ENCODE measurements at places on chromosomes 5 and 9.
A peak's percentile ranks its signal among the peaks of the same experiment; 100 is the strongest.

DNA sequence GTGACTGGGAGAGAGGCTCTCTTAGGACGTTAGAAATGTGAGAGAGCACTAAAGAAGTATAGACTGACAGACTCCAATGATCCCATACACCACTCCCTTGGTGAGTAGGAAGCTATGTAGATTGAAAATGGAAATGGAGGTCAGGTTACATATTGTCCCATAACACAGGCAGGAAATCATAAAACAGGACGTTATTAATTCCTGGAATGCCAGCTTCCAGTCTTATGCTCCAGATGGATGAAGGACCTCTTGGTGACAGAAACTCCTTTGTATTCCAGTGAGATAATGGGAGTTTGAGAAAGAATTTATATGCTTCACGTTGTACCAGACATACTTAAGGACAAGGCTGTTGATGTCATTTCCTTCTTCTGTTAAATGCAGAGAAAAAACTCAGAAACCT lies 338.2 kb upstream of the ITGA1 start:
- DNase-seq, result no peak

DNA sequence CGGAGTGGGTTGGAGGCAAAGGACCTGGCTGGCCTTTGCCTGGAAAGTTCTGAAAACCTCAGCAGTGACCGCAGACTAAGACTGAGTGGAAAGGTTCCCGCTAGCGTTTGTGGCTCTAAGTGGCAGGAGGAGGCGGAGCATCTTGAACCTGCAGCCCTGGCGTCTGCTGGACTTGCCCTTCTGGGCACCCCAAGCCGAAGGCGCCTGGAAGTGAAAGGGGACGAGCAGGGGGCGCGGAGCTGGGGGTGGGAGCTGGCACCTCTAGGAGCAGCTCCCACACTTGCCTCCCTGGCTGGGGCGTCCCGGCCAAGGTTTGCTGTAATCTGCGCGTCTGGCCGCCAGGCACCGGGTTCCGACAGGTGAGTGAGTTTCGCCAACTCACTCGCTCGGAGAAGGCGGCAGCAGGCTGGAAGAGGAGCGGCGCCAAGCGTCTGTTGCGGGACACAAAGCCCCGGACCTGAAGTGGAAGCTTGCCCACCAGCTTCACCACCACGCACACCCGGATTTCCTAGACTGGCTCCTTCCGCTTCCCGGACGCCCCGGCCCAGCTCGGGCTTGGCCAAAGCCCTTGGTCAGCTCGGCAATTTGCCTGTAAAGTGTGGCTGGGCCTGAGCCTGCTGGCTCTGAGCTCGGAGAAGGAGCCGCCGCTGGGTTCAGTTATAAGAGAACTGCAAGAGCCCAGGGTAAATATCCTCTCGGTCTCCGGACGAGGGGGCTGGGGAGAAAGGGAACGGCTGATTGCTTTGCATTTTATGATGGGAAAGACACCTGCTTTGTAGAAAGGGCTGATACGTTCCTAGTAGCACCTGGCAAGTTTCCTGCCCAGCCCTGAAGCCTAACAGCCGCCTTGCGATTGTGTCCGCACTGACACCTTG lies at the start of gene GNA14:
TSS of gene GNA14 (minus strand) at position 89 of the 875 bp plus-strand sequence. CDS start 529 bp downstream, outside the sequence.
- DNase-seq, result peak; percentile 7

DNA sequence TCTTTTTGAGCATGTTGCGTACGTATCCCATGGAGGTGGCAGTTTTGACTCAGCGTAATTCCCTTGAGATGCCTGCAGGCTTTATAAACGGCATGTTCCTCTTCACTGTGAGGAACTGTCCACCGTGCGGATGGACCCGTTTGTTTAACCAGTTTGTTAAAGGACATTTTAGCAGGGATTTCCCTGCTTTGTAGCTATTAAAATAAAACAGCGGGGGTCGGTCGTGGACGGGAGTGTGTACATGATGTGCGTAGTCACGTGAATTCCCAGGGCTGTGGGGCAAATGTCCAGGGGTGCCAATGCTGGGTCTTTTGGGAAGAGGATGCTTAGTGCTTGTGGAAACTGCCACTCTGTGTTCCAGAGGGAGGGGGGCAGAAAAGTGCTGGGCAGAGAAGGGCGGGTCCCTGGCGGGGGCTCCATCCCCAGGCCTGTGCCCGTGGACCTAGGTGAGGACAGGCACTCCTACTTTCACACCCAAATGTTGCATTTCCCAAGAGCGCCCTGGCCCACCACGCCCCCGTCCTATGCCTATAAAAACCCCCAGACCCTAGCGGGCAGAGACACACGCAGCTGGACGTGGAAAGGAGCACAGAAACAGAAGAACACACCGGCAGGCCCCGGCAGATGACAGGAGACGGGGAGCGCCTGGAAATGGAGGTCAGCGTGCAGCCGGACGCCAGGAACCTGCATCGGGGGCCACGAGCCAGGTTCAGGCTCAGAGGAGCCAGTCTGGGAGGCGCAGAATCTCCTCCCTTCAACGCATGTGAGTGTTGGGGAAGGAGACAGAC lies 4.0 kb upstream of the TERT start:
- no peak for DNase-seq

DNA sequence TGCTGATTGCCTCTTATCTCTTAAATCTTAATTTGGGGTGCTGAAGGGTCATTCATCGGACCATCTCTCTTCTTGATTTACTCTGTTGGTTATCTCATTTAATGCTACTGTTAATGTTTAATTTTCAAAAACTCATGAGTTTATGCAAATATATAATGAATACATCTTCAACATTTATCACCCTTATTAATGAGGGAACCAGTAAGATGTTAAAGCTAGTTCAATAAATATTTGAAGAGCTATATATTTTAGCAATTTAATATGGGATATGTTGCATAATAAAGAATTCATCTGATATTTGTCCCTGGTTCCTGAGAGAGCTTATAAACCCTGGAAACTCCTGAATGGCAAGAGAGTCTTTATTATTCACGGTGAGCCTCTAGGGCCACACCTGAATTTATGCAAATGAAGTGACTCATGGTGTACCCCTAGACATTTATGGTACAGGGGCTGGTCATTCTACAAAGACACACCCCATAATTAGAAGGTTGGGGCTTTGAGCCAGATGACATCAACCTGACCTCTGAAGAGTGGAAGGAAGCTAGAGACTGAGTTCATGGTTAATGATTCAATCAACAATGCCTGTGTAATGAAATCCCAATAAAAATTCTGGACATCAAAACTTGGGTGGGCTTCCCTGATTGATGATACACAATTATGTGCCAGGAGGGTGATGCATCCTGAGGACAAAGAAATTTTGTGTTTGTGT lies 339.5 kb upstream of the ZNF608 start:
- no peak for DNase-seq

DNA sequence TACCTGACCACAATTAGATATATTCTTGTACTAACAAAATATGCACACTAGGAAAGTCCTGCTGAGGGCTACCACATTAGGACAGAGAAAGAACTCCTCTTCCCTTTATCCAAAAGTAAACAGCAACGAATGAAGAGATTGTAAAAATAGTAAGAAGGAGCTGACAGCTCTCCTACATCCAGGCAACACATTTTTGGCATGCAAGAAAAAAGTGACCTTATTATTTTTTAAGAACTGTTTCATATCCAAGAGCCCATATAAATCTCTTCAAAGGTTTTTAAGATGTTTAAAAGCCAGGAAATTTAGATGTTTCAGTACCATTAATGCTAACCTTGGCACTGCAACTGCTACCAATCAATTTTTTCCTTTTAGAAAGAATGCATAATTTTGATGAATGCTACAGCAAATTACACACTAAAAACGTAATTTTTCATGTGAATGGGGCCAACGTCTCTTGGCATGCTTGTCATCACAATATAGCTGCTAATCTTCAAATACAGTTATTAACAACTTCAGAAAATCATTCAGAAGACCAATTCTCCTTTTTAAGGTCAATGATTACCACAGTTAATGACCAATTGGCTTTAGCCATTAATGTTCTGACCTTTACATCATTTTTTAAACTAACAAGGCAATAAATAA lies 132.0 kb downstream of the FBXL17 start:
- DNase-seq, result no peak

GRCh38 chr5:38518341-38518740 lies 38.1 kb downstream of the LIFR start:
- DNase-seq, result no peak

GRCh38 chr5:1729641-1730486 lies 69.8 kb downstream of the MRPL36 start:
- DNase-seq, result no peak

DNA sequence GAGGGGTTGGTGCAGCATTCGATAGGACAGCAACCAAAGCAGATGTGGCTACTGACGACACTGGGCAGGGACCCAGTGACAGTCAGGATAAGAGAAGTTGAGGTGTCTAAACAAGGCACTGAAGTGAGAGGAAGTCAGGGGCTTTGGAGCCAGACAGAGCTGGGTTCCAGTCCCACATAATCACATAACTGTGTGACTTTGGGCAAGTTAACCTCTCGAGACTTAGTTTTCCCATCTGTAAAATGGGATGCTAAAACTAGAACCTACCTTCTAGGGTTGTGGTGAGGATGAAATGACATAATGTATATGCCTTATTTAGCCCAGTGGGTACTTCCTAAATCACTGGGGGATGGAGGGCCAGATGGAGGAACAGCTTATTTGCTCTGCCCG lies 3.1 kb downstream of the ANGPTL2 start:
- DNase-seq, result no peak

DNA sequence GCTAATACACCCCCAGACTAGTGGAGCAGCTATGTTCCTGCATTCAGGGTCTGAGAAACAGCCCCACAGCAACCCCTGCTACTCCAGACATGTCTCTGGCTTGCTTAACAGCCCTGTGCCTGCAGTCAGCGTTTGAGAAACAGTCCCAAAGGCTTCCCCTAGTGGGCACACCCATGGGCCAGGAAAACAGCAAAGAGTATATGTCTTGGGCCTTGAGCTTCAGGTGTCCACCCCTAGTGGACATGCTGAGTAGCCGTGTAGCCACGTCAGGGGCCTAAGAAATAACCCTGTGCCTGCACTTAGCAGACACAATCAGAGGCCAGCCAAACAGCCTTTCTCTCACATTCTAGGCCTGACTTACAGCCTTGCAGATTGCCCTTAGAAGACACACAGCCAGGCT lies 698.6 kb downstream of the PTPRD start:
- no peak for DNase-seq

GRCh38 chr9:21357479-21358460 lies 7.1 kb upstream of the IFNA6 start:
- DNase-seq, result no peak

- DNase-seq, result no peak
Observed at GRCh38 chr9:127779136-127779981, 893 bp upstream of the SH2D3C start.

GRCh38 chr5:178419651-178420050 lies 170.5 kb downstream of the COL23A1 start:
- no peak for DNase-seq

- DNase-seq, result no peak
Observed at GRCh38 chr5:142353071-142353472, 28.3 kb upstream of the SPRY4 start.

DNA sequence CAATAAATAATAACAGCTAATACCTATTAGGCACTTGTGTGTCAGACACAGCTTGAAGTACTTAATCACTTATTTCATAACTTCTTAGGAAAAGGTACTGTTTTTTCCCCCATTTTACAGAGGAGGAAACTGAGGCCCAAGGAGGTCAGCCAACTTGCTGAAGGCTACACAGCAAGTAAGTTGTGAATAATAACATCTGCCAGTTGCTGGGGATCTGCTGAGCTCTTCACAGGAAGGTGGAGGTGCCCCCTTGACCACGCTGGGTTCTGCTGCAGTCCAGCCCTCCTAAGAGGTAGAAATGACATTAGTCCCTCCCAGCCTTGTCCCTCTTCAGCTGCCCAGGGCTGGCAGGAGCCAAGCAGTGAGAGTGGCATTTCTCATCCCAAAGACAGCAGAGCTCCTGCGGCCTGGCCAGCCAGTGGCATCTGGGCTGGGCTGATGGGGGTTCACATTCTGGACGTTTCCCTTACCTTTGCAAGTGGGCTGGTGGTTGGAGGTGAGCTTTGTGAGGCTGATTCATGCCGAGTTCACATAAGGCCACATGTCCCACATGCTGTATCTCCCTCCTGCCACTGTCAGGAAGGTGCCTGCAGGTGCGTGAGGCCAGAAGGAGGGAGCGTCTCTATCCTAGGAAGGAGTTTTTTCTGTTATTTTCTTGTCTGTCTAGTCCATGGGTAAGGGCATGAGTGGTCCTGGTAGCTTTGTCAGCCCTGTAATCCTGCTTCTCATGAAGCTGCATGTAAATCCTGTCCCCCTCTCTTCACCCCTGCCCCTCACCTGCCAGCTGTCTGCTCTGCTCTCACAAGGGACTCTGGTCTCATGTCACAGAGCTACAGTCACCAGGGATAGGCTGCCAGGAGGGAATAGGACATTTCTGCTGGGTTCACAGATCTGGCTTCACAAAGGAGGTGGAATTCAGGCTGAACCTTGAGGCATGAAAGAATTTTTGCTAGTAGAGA lies 171.7 kb downstream of the MACROH2A1 start:
- DNase-seq, result no peak

DNA sequence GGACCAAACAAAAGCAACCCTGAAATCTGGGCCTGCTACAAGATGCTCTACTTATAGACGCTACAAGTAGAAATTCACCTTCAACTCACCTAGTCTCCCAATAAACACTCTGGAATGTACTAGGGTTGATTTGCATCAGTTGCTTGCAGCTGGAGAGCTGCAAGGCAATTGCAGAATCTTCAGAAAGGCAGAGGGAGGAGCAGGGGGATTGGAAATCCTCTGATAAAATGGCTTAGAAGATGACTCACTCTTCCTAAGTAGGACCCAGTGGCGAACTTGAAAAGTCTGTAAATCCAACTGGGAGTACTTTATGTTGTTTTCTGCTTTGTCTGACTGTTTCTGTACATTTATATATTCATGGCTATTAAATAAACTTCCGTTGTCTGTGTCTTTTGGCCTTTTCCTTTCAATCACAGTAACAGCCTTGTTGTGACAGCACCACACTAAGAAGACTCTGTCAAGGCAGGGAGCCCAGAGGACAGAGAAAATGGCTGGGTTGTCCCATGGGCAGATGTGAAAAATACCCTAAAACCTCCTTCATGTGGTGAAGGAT lies 14.7 kb upstream of the MLLT3 start:
- no peak for DNase-seq

DNA sequence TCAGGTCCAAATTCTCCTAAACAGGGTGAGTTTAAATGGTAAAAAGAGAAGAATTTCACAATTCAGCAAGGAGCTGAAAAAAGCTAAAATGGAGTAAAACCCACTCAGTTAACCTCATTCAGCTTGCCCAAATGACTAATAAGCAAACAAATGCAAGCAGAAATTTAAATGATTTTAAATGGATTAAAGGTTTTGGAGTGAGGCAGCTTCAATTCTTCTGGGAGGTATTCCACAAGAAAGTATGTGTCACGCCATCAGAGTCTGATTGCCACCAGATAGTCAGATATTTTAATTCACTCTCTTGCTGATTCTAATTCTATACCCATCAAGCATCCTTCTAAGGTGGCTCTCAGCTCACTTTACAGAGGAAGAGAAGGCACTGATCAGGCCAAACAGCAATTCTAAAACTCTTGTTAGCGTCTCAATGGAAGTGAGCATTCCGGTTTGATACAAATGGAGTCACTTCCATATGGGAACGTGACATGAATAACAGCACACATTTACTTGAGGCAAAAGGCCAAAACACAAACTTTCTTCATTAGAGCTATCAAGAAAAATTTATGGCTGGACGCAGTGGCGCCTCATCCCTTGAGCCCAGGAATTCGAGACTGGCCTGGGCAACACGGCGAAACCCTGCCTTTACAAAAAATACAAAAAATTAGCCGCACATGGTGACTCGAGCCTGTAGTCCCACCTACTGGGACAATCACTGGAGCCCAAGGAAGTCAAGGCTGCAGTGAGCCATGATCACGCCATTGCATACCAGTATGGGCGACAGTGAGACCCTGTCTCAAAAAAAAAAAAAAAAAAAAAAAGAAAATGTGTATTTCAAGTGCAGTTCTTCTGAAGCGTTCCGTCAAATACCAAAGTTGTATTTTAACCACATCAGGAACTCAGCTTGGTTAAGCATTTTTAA lies 2.0 kb downstream of the CLK4 start:
- peak; percentile 5 for DNase-seq

- DNase-seq, result no peak
Observed at GRCh38 chr9:112489876-112490666, 3.4 kb downstream of the KIAA1958 start.

All from HCEC 1CT (cell line).